ENCODE measurements at places on chromosomes 7 and 10.

DNA sequence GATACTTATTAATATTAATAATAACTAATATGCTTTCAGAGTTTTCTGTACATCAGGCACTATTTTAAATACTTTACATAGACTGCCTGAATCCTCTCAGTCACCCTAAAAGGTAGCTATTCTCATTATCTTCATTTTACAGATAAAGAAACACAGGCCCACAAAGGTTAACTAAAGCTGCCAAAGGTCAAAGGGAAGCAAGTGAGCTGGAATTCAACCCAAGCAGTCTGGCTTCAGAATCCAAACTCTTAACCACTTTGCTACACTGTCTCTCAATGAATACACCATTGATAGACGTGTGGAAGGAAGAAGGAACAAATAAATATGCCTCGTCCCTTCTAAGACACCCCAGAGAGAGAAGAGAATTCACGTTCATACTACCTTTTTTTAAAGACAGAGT is 52.0 kb downstream of the GFRA1 start:
- no peak for DNase-seq

GRCh38 chr7:3880228-3880987 is 579.4 kb downstream of the SDK1 start:
- no peak for DNase-seq

- no peak for DNase-seq
Observed at GRCh38 chr7:90224195-90224594, 12.7 kb downstream of the STEAP2 start.

GRCh38 chr7:108311446-108312168 is 144.6 kb downstream of the NRCAM start:
- DNase-seq = no peak

DNA sequence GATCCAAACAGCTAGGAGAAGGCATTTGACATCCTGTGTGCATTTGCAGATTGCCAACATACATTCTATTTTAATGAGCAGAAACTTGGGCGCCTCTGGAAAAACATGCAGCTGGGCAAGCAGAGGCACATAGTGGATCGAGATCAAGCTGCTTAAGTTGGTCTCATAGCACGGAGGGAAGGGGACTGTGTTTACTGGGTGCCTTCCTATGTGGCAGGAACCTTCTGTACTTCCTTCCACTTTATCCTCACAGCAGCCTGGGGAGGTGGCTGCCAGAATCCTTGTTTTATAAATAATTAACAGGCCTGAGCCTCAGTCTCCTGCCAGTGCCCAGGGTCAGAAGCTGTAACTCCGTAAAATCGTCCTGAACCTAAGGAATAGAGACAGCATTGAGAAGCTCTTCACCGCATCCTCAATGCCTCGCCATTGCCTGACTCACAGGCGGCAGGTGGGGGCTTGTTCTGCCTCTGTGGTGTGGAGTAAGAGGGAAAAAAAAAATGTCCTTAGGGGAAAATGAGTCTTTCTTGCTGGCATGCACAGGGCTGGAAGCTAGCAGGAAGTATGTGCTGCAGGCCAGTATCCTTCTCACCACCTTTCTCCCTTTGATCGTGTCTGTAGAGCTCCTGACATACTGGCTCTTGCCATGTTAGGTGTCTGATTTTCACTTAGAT is 6.2 kb downstream of the VWA2 start:
- no peak for DNase-seq

DNA sequence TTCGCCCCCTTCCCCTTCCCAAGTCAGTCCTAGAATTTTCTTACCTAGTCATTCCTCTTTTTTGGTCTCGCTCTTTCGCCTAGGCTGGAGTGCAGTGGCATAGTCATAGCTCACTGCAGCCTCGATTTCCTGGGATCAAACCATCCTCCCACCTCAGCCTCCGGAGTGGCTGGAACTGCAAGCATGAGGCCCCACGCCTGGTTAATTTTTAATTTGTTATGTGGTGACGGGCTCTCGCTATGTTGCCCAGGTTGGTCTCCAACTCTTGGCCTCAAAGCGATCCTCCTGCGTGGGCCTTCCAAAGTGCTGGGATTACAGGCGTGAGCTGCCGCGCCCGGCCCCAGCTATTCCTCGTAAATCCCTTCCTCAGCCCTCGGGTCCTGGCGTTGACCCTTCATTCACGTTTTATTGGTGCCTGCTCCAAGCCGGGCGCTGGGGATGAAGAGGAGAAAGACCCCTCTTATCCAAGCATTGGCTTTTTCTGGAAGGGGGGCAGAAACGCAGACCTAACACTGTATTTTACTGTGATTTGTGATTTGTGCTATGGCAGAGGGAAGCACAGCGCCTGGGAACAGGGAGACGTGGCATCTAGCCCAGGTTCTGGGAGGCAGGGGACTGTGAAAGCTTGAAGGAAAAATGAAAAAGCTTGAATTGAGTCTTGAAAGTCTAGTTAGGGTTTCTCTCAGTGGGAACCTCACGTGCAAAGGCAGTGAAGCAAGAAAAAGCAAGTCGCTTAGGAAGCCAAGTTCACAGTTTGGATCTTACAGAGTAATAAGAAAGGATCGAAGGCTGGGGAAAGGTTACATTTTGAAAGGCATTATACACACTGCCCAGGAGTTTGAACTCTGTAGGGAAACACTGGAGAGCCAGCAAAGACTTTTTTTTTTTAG is 516 bp downstream of the ZNHIT1 start:
- DNase-seq = no peak

DNA sequence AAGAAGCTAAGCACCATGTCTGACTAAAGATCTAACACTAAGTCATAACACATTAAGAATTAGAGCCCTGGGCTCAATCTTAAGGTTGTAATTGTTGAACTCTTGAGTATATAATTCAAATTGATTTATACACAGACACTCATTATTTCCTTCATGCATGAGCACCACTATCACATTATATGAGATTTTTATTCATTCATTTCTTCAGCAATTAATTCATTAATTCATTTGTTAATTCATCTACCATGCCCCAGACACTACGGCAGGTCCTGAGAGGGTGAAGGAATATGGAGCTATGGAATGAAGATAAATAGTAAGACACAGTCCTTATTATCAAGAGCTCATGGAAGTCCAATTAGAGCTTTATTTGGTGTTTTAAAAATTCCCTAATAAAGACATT is 41.9 kb downstream of the ETV1 start:
- no peak for DNase-seq

- no peak for DNase-seq
Observed at GRCh38 chr7:98049034-98049433, 57.6 kb upstream of the LMTK2 start.

- no peak for DNase-seq
Observed at GRCh38 chr7:138911007-138911406, 70.2 kb downstream of the KIAA1549 start.

- DNase-seq = peak; percentile 36
Observed at GRCh38 chr10:114684084-114684821, 26.2 kb upstream of the ABLIM1 start.

DNA sequence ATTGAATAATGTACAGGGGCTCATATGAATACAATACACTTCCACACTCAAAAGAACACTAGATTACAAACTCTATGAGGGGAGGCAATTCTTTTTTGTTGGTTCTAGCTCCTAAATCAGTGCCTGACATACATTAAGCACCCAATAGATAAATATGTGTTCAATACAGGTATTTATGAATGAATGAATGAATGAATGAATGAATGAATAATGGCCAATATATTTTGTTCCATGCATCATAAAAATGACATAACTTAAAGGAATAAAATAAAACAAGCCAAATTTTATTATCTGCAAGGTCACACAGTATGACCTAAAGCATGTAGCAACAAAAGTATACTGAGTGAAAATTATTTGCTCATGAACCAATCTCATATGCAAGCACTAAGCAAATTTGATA is 168.9 kb downstream of the CACNA2D1 start:
- no peak for DNase-seq

- no peak for DNase-seq
Observed at GRCh38 chr7:22330903-22331302, 26.1 kb downstream of the RAPGEF5 start.

- DNase-seq = no peak
Observed at GRCh38 chr7:129110982-129111376, 33.5 kb upstream of the TSPAN33 start.

DNA sequence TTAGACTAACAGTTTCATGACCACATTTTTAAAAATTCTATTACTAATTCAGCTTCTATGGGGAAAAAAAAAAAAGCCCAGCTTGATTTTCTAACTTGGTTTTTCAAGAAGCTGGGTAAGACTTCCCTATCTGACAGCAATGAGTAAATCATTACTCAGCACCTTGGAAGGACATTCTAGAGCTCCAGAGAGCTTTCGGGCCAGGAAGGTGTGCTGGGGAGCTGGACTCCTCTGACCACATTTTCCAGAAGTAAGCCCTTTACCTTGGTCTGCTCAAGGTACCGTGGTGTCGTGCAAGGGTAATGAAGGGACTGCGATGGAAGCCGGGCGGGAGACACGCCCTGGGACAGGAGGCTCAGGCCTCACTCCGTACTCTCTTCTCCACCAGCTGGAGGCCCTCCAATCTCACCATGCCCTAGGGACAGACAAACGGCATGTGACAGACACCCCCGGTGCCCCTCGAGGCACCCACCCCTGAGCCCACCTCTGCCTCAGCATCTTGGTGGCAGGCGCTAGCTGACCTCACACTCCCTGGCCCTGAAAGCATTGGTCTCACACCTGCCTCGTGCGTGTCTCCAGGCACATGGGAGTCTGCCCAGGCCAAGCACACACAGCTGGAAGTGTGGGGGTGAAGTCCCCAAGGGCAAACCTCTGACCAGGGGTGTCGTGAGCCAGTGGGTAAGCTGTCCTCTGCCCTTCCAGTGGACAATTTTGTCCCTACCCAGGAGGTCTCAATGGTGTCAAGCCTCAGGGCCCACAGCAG is 152.1 kb downstream of the OAT start:
- no peak for DNase-seq

GRCh38 chr10:49407151-49407550 is 11.3 kb upstream of the DRGX start:
- DNase-seq = no peak

DNA sequence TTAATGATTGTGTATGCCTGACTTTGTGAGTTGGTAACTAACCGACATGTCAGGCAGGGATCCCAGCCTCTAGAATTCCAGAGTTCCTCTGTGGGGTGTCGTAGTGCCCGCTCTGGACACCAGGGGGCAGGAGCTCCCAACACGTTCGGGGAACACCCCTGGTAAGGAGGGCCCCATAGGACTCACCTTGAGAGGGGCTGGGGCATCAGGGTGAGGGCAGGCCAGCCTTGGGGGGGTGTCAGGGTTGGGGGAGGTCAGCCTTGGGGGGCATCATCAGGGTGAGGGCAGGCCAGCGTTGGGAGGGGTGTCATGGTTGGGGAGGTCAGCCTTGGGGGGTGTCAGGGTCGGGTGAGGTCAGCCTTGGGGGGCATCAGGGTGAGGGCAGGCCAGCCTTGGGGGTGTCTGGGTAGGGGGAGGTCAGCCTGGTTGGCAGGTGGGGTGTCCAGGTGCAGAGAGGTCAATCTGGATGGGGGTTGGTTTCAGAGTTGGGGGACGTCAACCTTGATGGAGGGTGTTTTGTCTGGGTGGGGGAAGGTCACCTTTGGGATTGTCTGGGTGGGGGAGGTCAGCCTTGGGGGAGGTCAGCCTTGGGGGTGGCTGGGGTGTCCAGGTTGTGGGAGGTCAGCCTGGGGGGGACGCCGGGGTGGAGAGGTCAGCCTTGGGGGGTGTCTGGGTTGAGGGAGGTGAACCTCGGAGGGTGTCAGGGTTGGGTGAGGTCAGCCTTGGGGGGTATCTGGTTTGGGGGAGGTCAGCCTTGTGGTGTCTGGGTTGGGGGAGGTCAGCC is 45.6 kb upstream of the SUN1 start:
- peak; percentile 70 for DNase-seq

- DNase-seq = peak; percentile 93
Observed at GRCh38 chr10:72337039-72337629, 17.6 kb downstream of the DNAJB12 start.

DNA sequence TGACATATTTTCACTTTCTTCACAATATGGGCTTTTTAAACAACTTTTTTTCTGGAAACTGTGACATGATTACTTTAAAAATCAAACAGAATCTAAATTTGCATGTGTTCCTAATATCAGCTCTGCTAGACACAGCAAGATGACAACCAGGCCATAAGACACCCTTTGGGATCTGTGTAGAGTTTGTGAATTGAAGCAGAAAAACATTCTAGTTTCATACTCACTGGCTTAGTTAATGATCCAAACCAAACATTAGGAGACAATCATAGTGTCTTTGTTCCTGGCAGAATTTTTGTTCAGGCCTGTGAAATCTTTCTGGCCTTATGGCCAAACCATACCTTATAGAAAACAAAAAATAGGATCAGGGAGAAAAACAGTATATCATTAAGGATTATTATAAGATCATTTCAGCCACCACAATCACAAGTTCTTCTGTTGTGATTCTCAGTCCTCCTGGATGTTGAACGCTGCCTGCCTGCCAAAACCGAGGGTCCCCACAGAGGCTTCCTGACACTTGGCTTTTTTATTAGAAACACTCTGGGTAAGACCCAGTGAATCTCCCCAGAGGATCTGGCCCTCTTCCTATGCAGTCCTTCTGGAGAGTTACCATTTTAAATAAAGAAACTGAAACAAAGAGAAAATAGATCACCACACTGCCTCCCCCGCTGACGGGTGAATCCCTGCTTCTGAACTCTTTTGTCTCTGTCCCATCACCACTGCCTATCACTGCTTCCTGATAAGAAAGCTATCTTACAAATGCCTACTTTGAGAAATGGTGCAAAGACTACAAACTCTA is 79.2 kb upstream of the PPP1R3C start:
- no peak for DNase-seq

- DNase-seq = no peak
Observed at GRCh38 chr7:104656467-104656866, 328.1 kb downstream of the LHFPL3 start.

- peak; percentile 99 for DNase-seq
Observed at GRCh38 chr10:73246646-73247508, at the start of gene DNAJC9. DNAJC9 (minus strand) TSS chr10:73247255; CDS start chr10:73247189, 66 bp downstream.

DNA sequence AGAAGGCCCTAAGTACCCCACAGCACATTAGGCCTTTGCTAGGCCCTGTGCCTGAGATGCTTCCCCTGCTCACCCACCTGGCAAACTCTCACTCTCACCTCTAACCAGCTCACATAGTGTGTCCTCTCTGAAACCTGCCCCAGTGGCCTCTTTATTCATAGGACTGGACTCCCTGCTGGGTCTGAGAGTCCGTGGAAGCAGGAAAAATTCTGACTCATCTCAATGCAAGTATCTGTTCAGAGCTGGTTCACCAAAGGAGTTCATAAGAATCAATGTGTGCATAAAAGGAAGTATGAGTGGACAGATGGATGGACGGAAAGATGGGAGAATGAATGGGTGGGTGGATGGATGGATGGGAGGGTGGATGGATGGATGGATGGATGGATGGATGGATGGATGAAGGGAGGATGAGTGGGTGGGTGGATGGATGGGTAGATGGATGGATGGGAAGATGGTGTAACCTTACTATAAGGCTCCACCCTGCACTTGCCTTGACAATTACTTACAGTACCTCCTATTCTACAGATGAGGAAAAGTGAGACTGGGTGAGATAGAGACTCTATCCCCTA is 111.2 kb upstream of the ZMIZ1 start:
- DNase-seq = no peak

GRCh38 chr7:8000315-8000941 is 31.8 kb downstream of the GLCCI1 start:
- no peak for DNase-seq

All from tibial nerve (tissue), 4 donors.